ENCODE measurements at places on chromosomes 5 and 9. TPM values are rescaled to one million over a fixed set of nuclear protein-coding genes. Genes with fewer than 3 reads are reported as not detected.

Gene CSNK1G3
- 17.9 TPM for total RNA-seq

Gene FAM169A
- 6.0 TPM for total RNA-seq

Gene UIMC1
- total RNA-seq, result 44.2 TPM

Gene SOX30
- not detected for total RNA-seq

Gene DND1
- 0.88 TPM for total RNA-seq

Gene ZNF782
- 1.1 TPM for total RNA-seq

Gene PCYOX1L
- 2.4 TPM for total RNA-seq

Gene CAVIN4
- 0.26 TPM for total RNA-seq

Gene SH2D3C
- 0.15 TPM for total RNA-seq

Gene NRG2
- 2.0 TPM for total RNA-seq

Gene TOR4A
- total RNA-seq, result 28.4 TPM

Gene UQCRQ
- 399 TPM for total RNA-seq

Gene RASEF
- 8.1 TPM for total RNA-seq

Gene DHX29
- total RNA-seq, result 21.7 TPM

Gene MINAR2
- total RNA-seq, result not detected

Gene IL13
- total RNA-seq, result not detected

Gene POLR3G
- total RNA-seq, result 16.5 TPM

Gene SPIN1
- total RNA-seq, result 37.5 TPM

Gene GCNT4
- total RNA-seq, result 0.27 TPM

Gene SPINK4
- total RNA-seq, result not detected

Gene PCDHGB7
- 0.10 TPM for total RNA-seq

Gene GPX8
- 34.0 TPM for total RNA-seq

Gene UHRF2
- 25.2 TPM for total RNA-seq

Gene GTF3C5
- total RNA-seq, result 62.9 TPM

Gene EPB41L4B
- total RNA-seq, result 17.8 TPM

Gene NMRK1
- 5.4 TPM for total RNA-seq

Gene GDF9
- total RNA-seq, result 0.14 TPM

Gene TICAM2
- total RNA-seq, result 1.6 TPM

Gene ACTBL2
- total RNA-seq, result 0.08 TPM

Gene MARCHF11
- not detected for total RNA-seq

Gene IL5
- not detected for total RNA-seq

Gene PLPPR1
- not detected for total RNA-seq

Gene LRRC19
- total RNA-seq, result not detected

Gene TMEM252
- not detected for total RNA-seq

Gene ANKRD31
- total RNA-seq, result not detected

Gene IGFBPL1
- total RNA-seq, result 2.6 TPM

Gene CARTPT
- not detected for total RNA-seq

Gene HMGCS1
- total RNA-seq, result 66.5 TPM

Gene MZB1
- not detected for total RNA-seq

Gene AGTPBP1
- 9.4 TPM for total RNA-seq

Gene FBP2
- not detected for total RNA-seq

Gene LRRC26
- 0.59 TPM for total RNA-seq

Gene DOK3
- total RNA-seq, result 2.8 TPM

Data from A549 treated with Mapracorat at 1 μM for 4 hours (cell line).